Kidney epithelial cell (primary cell): ENCODE measurements at places on chromosomes 7 and 10. TPM values are rescaled to one million over a fixed set of nuclear protein-coding genes. Genes with fewer than 3 reads are reported as not detected.

Gene TAS2R4
- 0.07 and 0.08 TPM in 2 replicates for total RNA-seq

Gene CLCN1
- total RNA-seq: not detected in 2 replicates

DNA sequence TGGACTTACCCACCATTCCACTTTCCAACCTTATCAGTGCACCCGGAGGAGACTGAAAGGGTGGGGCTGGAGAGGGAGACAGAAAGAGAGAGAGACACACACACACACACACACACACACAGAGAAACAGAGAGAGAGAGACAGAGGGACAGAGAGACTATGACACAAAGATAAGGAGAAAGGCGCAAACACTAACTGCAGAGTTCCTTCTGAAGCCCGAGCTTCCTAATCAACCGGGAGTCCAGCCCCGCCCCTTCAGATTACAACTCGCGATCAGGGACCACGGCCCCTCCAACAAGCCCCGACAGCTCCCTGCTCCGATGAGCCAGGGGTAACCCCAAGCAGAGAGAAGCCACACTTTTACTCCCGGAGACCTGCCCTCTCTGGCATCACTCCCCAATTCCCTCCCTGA, 499 bp downstream of the GAL3ST4 start:
- no peak for DNase-seq

Gene WASHC2A
- total RNA-seq: 52.6 and 53.7 TPM in 2 replicates

Gene ABCB1
- total RNA-seq: 3.0 and 5.0 TPM in 2 replicates

Gene PDZD7
- 1.2 and 3.5 TPM in 2 replicates for total RNA-seq

Gene ENTPD7
- total RNA-seq: 27.7 and 29.1 TPM in 2 replicates

Gene HGF
- total RNA-seq: not detected in 2 replicates

DNA sequence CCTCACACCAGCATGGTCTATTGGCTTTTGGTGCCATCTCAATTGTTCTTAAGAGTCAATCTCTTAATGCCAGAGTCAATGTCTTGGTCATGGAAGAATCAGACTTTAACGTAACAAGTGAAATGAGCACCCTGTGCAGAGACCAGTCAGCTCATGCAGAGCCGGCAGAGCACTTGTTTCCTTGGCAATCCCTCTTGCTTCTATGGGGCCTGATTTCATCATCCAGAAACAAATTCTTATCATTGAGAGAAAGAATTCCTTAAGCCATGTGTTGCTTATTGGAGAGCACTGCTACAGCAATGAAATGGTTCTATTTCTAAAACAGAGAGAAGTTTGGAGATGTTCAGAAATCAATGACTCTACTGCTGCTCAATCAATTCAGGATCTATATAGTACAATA, 212.8 kb downstream of the IPMK start:
- DNase-seq: no peak
